ENCODE measurements at places on chromosomes 5 and 9.

DNA sequence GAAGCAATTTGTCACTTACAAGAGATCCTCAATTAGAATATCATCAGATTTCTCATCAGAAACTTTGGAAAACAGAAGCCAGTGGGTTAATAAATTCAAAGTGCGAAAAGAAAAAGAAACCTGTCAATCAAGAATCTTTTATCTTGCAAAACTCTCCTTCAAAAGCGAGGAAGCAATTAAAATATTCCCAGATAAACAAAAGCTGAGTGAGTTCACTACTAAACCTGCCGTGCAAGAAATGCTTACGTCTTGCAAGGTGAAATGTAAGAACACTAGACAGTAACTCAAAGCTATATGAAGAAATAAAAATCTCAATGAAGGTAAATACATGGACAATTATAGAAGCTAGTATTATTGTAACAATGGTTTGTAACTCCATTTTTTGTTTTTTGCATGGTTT lies 62.8 kb upstream of the IL33 start:
- DNase-seq: no peak

- peak; percentile 68 for DNase-seq
Observed at GRCh38 chr9:105055917-105056316, 128.0 kb upstream of the ABCA1 start.

- no peak for DNase-seq
Observed at GRCh38 chr5:45035991-45036390, 227.2 kb downstream of the MRPS30 start.

DNA sequence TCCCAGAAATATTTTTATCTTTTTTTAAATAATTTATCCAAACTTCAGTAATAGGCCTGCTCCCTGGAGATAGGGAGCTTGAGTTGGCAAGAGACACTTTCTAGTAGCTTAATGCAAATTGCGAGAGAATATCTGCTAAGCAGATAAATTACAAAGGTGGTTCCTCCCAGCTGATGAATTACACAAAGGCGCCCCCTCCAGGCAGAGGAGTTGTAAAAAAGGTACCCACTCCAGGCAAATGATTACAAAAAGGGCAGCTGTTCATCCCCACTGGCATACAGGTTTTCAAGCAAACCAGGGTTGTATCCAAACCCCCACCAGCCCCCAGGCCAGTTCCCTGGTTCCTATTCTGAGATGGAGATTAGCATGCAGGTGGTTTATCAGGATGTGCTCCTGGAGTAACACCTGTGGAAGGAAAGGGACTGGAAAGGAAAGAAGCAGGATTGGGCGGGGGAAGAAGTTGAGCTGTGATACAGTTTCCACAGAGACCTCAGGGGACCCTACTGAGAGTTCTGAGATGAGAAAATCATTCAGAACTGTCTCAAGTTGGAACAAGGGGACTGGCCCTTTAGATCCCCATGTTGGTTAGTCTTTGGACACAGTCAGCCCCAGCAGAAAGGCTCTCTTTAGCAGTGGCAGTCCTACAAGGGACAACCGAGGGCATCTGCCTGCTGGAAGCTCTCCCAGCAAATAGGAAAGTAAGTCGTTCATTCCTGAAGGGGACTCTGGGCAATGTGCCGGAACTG lies 25.5 kb downstream of the ESM1 start:
- DNase-seq: peak; percentile 16

- no peak for DNase-seq
Observed at GRCh38 chr5:168214071-168214470, 77.4 kb upstream of the WWC1 start.

Data from fibroblast of pulmonary artery (primary cell).